ENCODE measurements at places on chromosomes 7 and 10.

DNA sequence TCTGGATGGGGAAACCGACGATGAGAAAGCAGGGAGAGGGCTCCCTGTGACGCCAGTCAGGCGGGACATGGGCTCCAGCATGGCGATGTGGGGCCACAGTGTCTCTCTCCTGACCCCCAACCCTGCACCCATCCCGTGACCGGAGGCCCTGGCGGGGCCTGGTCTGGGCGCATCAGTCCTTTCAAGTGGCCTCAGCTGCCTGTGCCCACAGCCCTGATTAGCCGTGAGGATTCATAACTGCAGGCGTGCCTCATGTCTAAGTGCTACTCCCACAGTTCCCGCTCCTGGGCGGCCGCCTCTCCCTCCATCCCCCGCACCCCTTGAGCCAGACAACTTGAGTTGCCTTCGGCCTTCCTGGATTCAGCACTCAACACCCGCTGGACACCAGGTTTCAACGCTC lies 240.8 kb downstream of the ELFN1 start:
- no peak for DNase-seq

GRCh38 chr10:77547307-77548050 lies 90.1 kb downstream of the KCNMA1 start:
- DNase-seq, result no peak

- DNase-seq, result no peak
These were observed 244.6 kb downstream of the AGMO start for GRCh38 chr7:15317215-15317614.

- no peak for DNase-seq
These were observed 67.1 kb downstream of the TMEM130 start for GRCh38 chr7:98802781-98803110.

DNA sequence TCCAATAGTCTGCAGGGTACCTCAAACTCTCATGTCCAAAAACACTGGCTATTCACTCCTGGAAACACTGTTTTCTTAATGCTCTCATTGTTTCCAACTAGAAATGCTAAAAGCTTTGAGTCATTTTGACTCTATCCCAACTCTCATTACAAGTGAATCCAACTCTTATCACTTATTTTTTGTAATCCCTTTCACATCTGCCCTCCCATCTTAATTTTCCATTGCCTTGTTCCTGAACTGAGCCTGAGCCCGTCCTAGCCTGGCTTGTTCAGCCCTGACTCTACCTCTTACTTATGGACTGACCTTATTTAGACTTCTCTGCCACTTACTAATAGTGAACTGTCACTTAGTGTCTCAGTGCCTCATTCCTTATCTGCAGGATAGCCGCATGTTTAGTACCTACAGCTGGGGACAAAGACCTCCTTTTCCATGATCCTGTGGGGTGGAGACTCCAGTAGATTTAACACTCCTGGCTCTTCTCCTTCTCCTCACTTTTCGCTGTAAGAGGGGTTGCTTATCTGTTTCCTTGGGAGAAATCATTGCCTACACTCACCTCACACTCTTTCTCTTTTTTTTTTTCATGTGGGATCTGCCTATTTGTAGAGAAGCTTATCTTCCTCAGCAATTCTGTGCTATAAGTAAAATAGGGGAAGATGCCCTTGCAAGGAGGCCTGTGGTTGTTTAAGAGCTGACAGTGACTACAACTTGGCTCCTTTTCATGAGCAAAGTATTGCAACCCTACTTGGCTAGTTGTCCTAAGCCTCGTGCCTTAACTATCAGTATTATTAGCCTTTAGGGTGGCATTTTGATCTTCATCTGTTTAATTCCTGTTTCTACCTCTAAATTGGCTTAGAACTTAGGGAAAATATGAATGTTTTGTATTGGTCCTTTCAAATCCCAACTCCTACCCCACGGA lies 56.4 kb downstream of the SLC16A12 start:
- no peak for DNase-seq

DNA sequence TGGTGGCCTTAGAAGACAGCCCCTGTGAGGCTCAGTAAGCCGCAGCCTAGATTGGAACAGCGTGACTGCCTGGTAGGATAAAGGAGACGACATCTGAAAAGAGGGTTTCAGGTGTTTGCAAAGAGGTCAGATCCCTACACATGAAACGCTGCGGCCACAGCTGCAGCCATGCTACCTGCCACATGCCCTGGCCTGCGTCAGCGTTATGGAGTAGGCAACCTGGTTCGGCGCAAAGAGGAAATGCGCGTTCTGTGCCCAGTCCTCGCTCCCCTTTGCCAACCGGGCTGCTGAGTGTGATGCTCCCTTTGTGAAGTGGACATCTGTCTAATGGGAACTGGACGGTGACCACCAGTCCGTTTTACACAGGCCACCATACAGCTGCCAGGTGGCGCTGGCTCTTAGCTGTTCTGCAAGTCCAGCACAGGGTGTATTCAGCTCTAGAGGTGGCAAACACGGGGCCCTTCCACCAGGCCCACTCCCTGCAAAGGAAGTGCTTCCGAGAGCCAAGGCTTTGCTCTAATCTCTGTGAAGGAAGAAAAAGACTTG lies 160.3 kb downstream of the CELF2 start:
- DNase-seq, result no peak

GRCh38 chr10:7577176-7577575 lies 89.6 kb downstream of the ITIH5 start:
- DNase-seq, result no peak

DNA sequence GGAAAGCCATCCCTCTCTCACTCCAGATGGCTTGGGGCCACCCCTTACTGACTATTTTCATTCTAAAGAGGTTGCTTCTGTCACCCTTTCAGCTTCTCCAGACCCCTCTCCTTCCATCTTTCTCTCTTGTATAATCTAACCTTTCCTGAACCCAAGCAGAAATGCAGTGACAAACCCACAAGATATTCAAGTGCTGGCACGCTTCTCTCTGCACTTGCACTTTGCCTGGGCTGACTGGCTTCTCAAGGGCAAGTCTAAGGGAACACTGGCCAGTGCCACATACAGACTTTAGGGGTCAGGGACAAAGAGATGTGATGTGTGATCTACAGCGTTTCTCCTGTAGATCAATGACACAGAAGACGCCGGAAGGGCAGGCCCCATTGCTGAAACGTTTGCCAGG lies 150.4 kb upstream of the LANCL2 start:
- DNase-seq, result no peak

DNA sequence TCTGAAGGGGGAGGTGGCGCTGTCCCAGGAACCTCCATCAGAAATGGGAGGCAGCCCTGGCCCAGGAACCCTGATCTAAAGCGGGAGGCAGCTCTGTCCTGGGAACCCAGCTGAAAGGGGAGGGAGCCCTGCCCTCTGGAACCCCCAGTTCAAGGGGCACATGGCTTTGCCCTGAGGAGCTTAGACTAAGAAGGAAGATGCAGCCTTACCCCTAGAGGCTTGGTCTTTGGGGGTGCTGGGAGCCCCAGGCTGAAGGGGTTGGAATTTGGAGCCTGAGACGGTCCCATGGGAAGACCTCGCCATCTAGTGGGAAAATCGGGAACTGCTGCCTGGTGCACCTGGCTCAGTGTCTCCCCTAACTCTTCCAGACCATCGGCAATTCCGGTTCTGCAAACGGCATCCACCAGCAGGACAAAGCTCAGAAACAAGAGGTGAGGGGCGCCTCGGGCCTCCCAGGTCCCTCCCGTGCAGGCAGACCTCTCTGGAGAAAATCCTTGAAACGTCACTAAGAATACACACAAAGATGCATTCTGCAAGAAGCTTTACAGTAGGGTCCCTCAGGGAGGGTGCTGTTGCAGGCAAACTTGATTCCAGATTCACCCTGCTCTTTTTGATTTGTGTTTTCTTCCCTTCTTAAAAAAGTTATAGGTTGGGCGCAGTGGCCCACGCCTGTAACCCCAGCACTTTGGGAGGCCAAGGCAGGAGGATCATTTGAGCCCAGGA lies 52.4 kb upstream of the GTF2IRD1 start:
- DNase-seq, result peak; percentile 72

Measured in CD4-positive, alpha-beta T cell treated with Interleukin-1 beta for 1 hour (primary cell).